RWPE1 (cell line): ENCODE measurements at places on chromosomes 7 and 10.

DNA sequence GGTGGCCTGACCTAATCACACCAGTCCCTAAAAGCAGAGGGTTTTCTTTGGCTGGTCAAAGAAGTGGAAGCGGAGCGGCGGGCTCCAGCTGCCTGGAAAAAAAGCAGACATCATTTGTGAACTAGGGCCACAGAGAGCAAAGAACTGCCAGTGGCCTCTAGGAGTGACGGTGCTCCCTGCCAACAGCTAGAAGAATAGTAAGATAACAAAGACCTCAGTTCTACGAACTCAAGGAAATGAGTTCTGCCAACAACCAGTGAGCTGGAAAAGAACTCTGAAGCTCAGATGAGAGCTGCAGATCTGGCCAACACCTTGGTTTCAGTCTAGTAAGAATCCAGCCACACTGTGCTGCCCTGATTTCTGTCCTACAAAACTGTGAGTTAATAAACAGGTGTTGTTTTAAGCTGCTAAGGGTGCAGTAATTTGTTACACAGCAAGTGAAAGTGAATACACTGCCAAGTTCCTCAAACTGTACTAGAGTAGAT lies 178.0 kb downstream of the SRPK2 start:
- DNase-seq = no peak

GRCh38 chr7:50648076-50648475 lies 82.9 kb upstream of the DDC start:
- DNase-seq = no peak

DNA sequence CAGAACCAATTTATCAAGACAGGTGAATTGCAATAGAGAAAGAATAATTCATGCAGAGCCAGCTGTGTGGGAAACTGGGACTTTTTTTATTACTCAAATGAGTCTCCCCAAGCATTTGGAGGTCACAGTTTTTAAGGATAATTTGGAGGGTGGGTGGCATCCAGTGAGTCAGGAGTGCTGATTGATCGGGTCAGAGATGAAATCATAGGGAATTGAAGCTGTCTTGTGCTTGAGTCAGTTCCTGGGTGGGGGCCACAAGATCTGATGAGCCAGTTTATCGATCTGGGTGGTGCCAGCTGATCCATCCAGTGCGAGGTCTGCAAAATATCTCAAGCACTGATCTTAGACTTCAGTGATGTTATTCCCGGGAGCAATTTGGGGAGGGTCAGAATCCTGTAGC lies 9.9 kb upstream of the MYO1G start:
- DNase-seq = no peak

GRCh38 chr7:151822541-151823181 lies 54.3 kb downstream of the PRKAG2 start:
- no peak for DNase-seq

- no peak for DNase-seq
These were observed 21.3 kb upstream of the HSPB1 start for GRCh38 chr7:76281006-76281705.

- DNase-seq = no peak
These were observed 33.0 kb downstream of the CYP26A1 start for GRCh38 chr10:93106631-93107072.

DNA sequence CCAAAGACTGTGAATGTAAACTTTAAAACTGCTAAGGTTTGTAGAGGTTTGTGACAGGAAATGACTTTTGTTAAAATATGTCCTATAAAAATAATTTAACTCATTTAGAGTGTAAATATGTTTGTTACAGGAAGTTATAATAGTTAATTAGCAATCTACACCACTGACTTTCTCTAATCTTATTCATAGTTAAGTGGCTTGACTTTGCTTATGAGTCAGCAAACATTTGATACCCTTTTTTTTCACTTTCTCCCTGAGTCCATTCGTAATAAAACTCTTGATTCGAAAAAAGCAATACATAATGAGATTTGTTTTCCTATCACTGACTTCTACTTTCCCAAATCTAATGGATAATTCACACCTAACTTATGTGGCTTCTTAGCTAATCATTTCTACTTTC lies 317.7 kb upstream of the SEMA3C start:
- DNase-seq = no peak

DNA sequence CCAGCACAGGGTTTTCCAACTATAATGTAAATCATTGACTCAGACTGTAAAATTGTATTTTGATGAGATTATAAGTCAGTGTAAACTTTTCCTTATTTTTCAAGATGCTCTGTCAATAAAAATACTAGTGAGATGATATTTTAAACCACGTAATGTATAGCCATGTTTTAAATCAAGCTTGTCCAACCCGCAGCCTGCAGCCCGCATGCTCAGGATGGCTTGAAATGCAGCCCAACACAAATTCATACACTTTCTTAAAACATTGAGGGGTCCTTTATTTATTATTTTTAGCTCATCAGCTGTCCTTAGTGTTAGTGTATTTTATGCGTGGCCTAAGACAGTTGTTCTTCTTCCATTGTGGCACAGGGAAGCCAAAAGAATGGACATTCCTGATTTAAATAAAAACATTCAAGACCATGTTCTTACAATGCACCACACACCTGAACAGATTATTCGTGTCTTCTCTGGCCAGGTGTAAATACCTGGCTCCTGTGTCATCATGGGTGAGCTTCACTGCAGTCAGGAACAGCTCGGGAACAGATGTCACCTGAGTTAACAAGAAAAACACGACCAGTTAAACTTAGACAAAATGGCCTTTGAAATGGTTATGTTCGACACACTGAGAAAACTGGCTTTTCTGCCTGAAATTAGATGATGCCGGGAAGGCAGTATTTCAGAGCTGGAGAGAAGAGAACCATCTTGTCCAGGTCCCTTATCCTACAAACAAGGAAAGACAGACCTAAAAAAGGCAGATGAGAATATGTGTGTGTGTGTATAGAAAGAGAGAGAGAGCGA lies 5.9 kb downstream of the PITRM1 start:
- no peak for DNase-seq
